ENCODE measurements at places on chromosomes 6 and 20.

DNA sequence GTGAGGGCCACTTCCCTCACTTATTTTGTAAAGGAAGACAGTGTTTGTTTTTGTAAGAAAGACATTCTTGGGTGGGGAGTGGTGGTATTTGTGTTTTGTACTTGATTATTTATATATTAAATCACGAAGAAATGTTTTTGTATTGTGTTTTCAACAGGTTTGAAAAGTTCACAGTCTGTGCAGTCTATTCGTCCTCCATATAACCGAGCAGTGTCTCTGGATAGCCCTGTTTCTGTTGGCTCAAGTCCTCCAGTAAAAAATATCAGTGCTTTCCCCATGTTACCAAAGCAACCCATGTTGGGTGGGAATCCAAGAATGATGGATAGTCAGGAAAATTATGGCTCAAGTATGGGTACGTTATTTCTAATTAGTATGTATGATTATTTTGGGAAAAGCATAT lies 137.2 kb downstream of the NCOA3 start:
- DNase-seq = peak; percentile 10

- no peak for DNase-seq
Observed at GRCh38 chr6:7232351-7232750, 80.6 kb downstream of the SSR1 start.

DNA sequence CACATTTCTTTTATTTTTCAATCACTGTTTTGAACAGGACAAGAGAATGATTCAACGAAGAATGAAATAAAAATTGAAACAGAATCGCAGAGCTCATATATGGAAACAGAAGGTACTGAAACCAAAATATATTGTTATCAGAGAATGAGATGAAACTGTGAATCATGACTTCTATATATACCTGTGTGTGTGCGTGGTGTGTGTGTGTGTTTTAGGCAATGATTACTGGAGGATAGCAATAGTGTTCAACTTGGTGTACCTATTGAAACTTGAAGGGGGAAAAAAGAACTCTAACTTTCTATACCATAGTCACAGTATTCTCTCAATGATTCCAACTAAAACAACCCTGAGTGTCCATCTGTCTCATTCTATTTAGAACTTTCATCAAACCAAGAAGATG lies 586.6 kb downstream of the KIF16B start:
- no peak for DNase-seq

- DNase-seq = no peak
Observed at GRCh38 chr6:80988892-80989291, 763.6 kb downstream of the TENT5A start.

- DNase-seq = no peak
Observed at GRCh38 chr6:35809809-35810208, 4.7 kb downstream of the LHFPL5 start.

DNA sequence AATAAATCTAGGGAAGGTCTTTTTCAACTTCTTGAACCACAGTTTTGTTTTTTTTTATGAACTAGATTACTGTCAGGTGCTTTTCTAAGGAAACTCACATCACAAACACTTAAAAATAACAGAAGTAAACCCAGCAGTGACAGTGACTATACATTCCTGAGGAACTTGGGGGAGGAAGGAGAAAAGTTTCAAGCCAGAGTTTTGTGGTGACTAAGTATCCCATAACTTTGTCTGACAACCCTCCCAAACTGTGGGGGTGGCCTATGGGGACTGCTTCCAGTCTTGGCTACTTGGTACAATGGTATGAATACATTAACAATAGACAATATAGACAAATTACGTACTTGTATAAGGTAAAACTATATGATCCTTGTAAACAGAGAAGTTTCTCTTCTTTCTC lies 202.5 kb upstream of the MAN1A1 start:
- DNase-seq = no peak

DNA sequence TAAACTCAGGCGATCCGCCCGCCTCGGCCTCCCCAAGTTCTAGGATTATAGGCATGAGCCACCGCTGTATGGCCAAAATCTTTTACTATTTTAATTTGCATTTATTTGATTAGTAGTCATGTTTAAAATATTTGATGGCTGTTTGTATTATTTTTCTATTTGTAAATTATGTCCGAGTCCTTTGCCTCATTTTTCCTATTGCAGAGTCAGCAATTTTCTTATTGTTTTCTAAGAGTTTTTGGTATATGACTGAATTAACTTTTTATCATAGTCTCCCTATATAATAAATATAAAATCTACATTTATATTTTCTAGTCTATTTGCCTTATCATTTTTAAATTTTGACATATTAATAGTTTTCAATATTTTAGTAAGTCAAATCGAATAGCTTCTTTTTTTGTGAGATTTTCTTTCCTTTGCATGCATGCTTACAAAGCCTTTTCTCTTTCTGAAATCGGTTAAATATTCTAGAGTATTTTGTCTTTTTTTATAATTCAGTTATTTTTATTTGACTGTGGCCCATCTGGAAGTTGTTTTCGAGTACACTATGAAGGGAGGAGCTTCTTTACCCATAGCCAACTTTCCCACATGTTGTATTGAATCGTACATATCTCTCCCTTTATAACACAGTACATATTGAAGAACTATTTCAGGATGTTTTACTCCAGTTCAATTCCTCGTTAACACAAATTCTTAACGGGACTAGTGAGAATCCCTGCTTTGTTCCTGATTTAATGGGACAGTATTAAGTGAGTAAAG lies 34.5 kb upstream of the RPS6KA2 start:
- DNase-seq = no peak

DNA sequence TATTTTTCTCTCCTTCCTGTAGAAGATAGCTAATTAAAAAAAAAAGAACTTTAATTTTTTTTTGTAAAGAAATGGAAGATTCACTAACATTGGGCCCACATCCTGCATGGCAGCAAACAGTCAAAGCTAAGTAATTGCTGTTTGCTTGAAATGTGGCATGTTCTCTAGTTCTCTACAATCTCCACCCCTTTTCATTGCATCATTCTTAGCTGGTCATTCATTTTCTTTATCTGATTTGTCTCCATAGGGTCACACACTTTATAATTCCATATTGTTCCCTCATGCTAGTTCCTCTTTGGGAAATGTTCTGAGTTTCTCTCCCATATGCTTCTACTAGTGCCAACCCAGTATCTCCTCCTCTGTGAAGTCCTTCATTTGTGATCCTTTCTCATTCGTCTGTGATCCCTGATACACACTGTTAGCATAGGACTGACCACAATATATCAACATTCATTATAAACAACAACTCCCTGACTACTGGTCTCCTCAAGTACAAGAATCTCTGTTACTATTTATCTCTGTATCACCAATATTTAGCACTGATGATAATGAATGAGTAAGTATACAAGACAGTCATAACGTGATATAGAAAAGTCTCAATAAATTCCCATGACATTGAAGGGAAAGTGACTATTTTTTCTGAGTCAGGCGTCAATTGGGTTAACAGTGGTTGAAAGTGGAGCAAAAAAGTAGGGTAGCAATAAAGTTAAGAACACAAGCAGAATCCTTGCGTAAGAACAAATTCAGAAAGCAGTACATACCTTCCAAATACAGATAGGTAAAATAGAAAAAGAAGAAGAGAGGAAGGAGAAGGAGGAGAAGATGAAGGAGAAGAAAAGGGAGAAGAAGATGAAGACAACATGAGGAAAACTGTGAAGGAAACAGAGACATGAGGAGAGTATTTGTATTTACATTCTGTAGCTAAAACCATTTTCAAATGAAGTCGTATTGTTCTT lies 33.2 kb upstream of the MYB start:
- no peak for DNase-seq

DNA sequence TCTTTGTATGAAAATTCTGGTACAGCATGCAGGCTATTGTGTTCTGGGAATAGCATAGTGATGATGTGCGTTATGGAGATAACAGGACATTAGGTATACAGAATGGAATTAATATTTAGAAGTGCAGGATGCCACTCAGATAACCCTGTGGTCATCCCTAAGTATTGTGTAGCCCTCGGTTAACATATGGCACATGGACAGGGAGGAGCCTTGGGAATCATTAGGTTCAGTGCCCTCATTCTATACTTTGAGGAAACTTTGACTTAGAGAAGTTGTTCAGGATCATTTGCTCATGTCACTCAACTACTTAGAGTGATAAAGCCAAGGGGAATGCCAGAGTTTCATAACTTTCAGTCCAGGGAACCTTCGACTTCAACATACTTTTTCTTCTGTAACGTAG lies 185.9 kb downstream of the UST start:
- no peak for DNase-seq

DNA sequence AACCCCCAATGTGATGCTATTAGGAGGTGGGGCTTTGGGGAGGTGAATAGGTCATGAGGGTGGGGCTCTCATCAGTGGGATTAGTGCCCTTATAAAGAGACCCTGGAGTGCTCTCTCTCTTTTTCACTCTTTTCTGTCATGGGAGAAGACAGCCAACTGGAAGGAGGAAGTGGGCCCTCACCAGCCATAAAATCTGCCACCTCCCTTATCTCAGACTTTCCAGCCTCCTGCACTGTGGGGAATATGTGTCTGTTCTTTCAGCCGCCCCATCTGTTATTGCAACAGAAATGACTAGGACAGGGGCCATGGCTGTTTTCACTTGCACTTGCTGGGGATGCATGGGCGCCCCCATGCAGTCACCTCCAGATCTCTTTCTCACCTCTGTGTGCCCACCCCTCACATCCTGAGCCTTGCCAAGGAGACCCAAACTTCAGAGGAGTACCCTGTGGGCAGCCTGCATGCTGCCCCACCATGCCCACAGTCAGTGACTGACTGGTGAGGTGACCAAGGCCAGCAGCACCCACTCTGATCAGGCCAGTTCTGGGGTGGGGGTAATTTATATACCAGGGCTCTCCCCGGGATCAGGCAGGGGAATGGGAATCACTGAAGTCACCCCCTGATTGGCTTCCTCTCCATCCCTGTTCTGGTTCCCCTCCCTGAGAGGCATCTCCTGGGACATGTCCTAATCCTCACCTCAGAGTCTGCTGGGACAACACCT lies 118.4 kb downstream of the ANKRD60 start:
- no peak for DNase-seq

GRCh38 chr20:64080013-64080812 lies at the start of gene OPRL1:
OPRL1 (plus strand) TSS chr20:64080082; CDS start chr20:64092721, 12,639 bp downstream.
- peak; percentile 98 for DNase-seq

GRCh38 chr6:44024574-44025219 lies 102.6 kb downstream of the MRPL14 start:
- DNase-seq = no peak

DNA sequence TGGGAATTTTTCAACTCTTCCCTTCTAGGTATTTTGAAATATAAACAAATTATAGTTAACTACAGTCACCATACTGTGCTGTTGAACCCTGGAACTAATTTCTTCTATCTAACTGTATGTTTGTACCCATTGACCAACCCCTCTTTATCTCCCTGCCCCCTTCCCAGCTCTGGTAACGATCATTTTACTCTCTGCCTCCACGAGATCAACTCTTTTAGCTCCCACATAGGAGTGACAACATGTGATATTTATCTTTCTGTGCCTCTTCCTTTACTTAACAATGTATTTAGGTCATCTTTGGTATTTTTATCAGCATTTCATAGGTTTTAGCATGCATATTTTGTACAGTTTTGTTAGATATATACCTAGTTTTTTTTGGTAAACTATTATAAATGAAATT lies 45.9 kb downstream of the ASXL1 start:
- no peak for DNase-seq

- peak; percentile 53 for DNase-seq
Observed at GRCh38 chr6:158852312-158853071, 33.3 kb upstream of the EZR start.

Measured in osteoblast (primary cell).